ENCODE measurements at places on chromosomes 7 and 10. TPM values are rescaled to one million over a fixed set of nuclear protein-coding genes. Genes with fewer than 3 reads are reported as not detected.

The ZNF746 gene
- 7.9 TPM for polyA plus RNA-seq

The SOSTDC1 gene
- 0.15 TPM for polyA plus RNA-seq

The AKR1D1 gene
- polyA plus RNA-seq: not detected

The RHBDD2 gene
- polyA plus RNA-seq: 53.5 TPM

The PRPS1L1 gene
- not detected for polyA plus RNA-seq
